HFF-Myc (cell line): ENCODE measurements at places on chromosomes 2 and 18.

GRCh38 chr2:221574231-221574570 lies 2.1 kb upstream of the EPHA4 start:
- DNase-seq = no peak

DNA sequence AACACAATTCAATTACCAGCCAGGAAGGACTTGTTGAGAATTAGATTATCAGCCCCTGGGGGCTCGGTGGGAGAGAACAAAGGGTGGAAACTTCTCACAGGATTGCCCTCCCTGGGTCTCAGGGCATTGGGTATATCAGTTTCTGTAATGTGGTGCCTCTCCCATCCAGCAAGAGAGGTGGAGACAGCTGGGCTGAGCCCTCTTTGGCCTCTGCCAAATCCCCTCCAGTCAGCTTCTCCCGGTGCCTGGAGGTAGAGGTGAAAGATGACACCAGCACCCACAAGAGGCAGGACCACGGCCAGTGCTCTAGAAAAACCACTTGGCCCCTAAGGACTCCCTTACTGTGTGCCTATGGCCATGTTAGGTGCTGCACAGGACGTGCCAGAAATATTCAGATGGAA lies 179.7 kb downstream of the HAUS1 start:
- no peak for DNase-seq

- no peak for DNase-seq
These were observed 50.5 kb upstream of the ST8SIA3 start for GRCh38 chr18:57301573-57302559.

- no peak for DNase-seq
These were observed 40.6 kb downstream of the ZNF516 start for GRCh38 chr18:76454418-76454817.

GRCh38 chr2:105403783-105404698 lies 5.2 kb upstream of the FHL2 start:
- DNase-seq = no peak

DNA sequence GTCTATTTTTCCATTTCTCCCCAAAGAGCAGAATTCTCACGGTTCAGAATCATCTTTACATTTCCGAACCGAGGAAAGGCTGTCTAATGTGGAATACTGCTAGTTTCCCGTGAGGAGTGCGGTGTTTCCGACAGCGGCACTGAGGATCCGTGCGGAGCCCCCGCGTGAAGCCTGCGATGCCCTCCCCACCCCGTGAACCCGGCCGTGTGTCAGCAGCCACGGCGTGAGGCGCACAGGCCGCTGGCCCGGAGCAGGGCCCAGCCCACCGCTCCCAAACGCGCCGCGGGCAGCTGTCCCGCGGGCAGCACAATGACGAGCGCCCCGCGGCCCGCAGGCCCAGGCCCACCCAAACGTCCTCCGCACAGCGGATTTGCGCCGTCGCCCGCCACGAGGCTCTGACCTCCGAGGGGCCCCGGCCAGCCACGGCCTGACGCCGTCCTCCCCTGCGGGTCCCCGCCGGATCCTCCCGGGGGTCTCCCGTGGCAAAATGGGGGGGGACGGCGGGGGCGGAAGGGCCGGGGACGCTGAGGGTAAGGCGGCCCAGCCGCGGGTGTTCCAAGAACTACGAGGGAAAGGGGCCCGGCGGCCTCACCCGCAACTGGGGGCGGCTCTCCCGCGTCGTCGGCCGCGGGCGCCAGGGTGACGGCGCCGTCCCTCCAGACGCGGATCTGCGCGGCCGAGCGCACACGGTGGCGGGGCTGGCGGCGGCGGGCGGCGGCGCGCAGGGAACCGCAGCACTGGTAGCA lies 796 bp downstream of the SPIRE1 start:
- DNase-seq = no peak

DNA sequence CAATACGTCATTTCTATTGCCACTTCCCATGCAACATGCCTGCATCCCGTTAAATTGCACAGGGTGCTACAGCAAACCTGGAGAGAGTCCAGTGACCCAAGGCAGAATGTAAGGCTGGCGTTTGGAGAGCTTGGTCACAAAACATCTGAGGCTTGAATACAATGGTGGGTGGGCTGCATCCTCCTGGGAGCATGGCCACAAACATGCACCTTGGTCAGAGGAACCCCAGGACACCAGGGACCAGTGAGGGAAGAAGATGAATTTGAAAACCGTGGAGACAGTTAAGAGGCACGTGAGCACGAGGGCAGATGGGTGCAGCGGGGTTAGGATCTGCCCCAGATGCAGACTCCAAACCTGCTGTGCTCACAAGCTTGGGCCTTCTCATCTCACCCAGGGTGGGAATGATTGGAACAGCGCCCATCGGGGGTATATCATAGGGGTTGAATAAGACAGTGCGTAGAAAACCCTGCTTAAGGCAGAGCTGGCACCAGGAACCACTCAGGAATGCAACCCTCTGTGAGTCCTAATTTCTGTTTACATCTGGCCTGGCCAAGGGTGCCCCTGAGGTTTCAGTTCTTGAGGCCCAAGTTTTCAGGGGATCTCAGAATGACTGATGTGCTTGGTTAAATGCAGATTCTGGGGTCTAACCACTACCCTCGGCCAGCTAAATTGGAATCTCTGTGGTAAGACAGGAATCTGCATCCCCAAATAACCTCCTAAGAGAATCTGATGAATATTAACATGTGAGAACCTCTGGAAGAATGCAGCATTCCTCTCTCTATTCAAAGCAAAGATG lies 97.2 kb downstream of the ARL4C start:
- DNase-seq = no peak

- peak; percentile 21 for DNase-seq
These were observed 90.5 kb downstream of the NDUFA10 start for GRCh38 chr2:239934571-239935171.

- DNase-seq = peak; percentile 9
These were observed 230.8 kb downstream of the SRBD1 start for GRCh38 chr2:45380131-45380836.

DNA sequence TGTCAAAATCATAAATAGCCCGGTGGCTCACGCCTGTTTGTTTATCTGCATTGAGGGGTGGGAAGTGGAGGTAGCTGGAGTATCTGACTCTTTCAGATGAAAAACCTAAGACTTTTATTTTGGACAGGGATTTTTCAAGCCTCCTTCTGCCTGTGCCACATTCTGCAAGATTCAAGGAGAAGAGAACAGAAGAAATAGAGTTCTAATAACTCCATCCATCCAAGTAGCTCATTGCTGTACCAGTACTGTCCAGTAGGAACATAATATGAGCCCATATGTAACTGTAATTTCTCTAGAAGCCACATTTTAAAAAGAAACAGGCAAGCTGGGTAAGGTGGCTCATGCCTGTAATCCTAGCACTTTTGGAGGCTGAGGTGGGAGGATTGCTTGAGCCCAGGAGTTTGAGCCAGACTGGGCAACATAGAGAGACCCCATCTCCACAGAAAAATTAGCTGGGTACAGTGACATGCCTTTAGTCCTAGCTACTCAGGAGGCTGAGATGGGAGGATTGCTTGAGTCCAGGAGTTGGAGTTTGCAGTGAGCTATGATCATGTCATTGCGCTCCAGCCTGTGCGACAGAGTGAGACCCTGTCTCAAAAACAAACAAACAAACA lies 35.4 kb upstream of the NT5DC4 start:
- no peak for DNase-seq

GRCh38 chr2:239674981-239675825 lies 274.4 kb upstream of the HDAC4 start:
- DNase-seq = no peak

DNA sequence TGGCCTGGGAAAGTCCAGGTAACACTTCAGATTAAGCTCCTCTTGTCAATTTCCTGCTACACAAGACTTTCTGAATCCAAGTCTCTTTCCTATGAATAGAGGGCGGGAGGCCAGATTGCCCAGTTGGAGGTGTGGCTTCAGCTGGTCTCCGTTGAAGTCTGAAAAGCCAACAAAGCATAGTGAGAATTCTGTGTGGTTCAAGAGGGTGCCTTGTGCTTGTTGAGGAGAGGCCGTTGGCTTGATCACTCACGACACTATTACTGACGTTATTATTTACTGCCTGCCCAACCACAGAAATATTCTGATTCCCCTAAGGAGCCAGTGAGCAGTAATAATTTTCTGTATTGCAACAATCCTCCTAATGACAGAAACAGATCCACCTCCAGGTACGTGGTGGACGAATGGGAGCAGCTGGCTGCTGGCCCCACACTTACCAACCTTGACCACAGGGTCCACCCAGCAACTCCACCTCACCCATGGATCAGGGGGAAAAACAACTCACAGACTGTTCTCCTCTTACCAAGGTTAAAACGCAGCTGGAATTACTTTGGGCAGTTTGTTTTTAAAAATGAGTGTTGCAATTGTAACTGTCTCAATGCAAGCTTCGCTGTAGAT lies 21.9 kb downstream of the NRP2 start:
- no peak for DNase-seq

GRCh38 chr2:229003256-229003655 lies 267.8 kb downstream of the PID1 start:
- DNase-seq = no peak

DNA sequence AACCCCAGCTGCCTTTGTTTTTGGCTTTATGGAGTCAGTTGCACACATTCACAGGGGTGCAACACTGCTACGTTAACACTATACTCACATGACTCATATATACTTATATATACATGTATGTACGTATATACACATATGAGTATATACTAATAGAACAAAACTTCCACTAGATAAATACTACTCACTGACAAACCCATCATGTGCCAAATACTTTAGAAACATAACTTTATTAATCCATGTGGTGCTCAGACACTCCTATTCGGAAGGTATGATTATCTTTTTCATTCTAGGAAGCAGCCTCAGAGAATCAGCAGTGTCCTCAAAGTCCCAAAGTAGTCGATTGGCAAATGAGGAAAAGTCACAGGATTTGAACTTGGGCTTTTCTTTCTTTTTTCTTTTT lies 7.9 kb downstream of the PMAIP1 start:
- no peak for DNase-seq

DNA sequence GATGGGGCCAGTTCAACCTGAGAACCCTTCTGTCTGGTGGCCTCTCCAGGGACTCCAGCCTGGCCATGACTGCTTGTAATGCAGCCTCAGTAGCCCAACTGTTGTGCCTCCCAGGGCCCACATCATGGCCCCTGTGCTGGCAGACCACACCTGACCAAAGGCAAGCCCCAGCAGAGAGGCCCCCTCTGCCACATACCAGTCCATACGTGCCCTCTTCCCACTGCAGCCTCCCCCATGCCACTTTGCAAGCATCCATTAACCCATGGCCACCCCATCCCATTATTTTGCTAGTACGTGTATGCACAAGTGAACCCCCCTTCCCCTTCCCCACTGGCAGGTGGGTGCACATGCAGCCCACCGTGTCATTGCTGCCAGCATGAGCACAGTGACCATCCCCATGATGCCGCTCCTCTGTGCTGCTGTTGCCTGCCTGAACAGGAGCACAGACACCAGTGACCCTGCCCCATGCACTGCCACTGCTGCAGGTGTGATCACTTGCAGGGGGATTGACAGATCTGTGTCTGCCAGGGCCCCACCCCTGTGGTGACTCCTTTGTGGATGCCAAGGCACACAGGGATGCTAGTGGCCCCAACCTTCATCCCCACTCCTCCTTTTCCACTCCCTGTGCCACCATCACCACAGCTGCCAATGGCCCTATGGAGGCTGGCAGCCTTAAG lies 330.0 kb upstream of the DSEL start:
- DNase-seq = no peak

DNA sequence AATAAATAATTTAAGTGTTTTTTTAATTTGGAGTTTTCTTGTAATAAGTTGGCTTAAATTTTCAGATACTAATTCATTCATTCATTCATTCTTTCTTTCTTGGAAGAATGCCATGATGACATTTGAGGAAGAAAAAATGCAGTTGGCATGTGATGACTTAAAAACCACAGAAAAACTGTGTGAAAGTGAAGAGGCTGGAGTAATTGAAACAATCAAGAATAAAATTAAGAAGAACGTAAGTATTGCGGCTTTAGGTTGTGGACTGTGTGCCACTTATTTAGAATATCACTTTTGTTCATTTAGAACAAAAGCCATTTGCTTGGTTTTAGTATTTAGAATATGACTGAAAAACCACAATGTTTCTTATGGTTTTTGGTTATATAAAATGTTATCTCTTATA lies 51.4 kb downstream of the TTC39C start:
- DNase-seq = no peak

- DNase-seq = no peak
These were observed 81.5 kb upstream of the THUMPD2 start for GRCh38 chr2:39860538-39860937.

GRCh38 chr18:39604836-39605235 lies 2039.2 kb upstream of the CELF4 start:
- no peak for DNase-seq

- DNase-seq = no peak
These were observed 461 bp downstream of the PRADC1 start for GRCh38 chr2:73232403-73233153.

DNA sequence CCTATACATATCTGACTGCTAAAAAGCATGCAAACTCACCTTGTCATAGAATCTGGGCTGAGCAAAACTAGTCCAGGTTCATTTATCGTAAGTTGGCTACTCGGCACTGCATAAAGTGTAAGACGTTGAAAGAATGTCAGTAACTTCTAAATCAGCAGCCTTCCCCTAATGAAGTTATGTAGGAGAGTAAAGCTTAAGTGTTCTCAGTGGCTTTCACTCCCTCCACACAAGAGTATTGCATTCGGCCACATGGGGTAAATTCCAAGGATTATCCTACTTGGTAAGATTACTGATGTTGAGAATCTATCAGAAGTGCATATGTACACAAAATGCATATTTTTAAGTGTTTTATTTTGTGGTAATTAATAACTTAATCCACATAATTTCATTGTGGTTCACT lies 130.1 kb downstream of the LCLAT1 start:
- DNase-seq = no peak

- DNase-seq = peak; percentile 17
These were observed 81.1 kb downstream of the RTP5 start for GRCh38 chr2:241950413-241951315.

GRCh38 chr18:13007248-13007560 lies 16.0 kb downstream of the CEP192 start:
- no peak for DNase-seq

- no peak for DNase-seq
These were observed 55.7 kb downstream of the PTPN2 start for GRCh38 chr18:12828116-12829051.

- DNase-seq = no peak
These were observed 18.9 kb downstream of the KCNG3 start for GRCh38 chr2:42474765-42475454.

DNA sequence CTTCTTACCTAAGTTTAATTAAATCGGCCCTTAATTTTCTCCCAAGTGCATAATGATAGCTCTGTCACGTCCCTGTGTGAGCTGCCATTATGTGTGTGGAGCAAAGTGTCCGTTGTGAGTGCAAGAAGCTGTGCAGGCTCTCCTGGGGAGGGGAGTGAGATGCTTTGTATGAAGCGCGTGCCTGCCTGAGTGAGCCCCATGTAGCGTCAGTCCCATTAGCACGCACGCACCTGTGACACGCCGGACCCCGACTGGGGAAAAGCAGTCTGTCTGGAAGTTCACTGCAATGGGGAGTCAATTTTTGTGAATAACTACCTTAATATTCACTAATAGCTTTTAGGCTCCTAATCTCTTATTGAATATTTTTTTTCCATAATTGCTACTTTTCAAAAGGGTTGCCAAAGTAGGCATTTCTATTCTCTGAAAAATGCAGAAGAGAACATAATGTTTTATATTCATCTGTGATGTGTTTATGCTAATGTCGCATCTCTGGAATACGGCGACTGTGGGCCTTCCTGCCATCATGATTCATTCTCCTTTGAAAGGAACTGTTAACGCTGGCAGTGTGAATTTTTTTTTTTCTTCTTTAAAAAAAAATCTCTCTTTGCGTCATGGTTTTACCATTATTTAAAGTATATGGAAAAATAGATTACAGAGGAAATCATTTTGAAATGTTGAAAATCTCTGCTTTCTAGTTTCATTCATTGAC lies 157.7 kb downstream of the COL4A4 start:
- no peak for DNase-seq

GRCh38 chr2:236686561-236686960 lies 116.9 kb downstream of the ACKR3 start:
- DNase-seq = no peak
